ENCODE measurements at places on chromosomes 5 and 9. TPM values are rescaled to one million over a fixed set of nuclear protein-coding genes. Genes with fewer than 3 reads are reported as not detected.

GRCh38 chr5:166165596-166165995 lies 2125.8 kb upstream of the WWC1 start:
- DNase-seq = no peak

GRCh38 chr5:92652756-92653155 lies 928.3 kb downstream of the NR2F1-AS1 start:
- no peak for DNase-seq

GRCh38 chr9:18466101-18466500 lies 7.9 kb upstream of the ADAMTSL1 start:
- no peak for DNase-seq

GRCh38 chr5:167639273-167639672 lies 652.2 kb upstream of the WWC1 start:
- no peak for DNase-seq

GRCh38 chr5:34059977-34060376 lies 17.0 kb upstream of the C1QTNF3 start:
- DNase-seq = no peak

GRCh38 chr9:76592091-76592973 lies 133.3 kb downstream of the GCNT1 start:
- no peak for DNase-seq

- no peak for DNase-seq
Observed at GRCh38 chr5:54390015-54390414, 65.5 kb upstream of the HSPB3 start.

GRCh38 chr9:92494856-92495255 lies 12.6 kb upstream of the ASPN start:
- no peak for DNase-seq

DNA sequence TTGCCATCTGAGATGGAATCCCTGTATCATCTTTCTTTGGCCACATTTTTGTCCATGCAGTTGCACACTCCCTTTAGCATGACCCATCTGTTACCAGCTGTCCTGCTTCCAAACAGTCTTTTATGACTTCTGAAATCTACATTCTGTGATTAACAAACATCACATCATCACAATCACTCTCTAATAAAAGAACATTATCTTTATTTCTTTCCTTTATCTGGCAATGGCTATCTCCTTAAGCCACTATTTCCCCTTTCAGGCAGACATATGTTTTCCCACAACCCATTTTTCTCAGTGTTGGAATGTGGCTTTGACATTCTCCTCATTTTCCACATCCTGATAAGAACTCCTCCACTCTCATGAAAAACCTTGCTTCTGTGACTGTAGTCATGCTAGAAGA lies 141.0 kb downstream of the ST8SIA4 start:
- no peak for DNase-seq

DNA sequence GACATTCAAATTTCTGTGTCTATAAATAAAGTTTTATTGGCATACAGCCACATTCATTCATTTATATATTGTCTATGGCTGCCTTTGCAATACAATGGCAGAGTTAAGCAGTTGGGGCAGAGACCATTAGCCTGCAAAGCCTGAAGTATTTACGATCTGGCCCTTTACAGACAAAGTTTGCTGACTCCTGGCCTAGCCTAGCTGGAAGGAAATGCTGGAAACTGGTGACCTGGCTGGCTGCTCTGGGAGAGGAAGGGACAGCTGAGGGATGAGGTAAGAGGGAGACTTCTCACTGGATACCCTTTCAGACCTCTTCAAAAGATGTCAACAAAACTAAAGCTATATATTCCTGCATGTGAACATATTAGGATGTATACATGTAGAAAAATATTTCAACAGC lies 66.0 kb upstream of the PPARGC1B start:
- no peak for DNase-seq

- no peak for DNase-seq
Observed at GRCh38 chr9:20962536-20963225, 68.8 kb downstream of the HACD4 start.

- no peak for DNase-seq
Observed at GRCh38 chr5:64077589-64077988, 88.1 kb upstream of the RNF180 start.

DNA sequence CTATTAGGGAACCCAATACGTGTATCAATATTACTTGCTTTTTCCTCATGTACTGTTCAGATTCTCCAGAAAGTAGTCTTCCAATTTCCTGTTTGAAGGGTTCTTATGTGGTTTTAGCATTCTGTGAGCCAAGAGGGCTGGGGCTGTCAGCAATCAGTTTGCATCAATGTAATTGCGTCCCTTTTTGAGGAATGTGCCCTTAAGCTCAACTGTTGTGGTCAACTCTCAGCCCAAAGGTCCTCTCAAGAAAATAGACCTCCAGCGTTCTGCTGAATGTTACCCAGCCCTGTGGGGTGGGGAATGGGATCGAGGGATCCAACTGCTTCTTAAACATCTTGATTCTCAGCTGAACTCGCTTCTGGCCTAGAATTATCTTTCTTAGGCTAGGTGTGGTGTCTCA lies 43.8 kb upstream of the CDK20 start:
- no peak for DNase-seq

GRCh38 chr9:106878081-106878837 lies 15.3 kb downstream of the ZNF462 start:
- no peak for DNase-seq

DNA sequence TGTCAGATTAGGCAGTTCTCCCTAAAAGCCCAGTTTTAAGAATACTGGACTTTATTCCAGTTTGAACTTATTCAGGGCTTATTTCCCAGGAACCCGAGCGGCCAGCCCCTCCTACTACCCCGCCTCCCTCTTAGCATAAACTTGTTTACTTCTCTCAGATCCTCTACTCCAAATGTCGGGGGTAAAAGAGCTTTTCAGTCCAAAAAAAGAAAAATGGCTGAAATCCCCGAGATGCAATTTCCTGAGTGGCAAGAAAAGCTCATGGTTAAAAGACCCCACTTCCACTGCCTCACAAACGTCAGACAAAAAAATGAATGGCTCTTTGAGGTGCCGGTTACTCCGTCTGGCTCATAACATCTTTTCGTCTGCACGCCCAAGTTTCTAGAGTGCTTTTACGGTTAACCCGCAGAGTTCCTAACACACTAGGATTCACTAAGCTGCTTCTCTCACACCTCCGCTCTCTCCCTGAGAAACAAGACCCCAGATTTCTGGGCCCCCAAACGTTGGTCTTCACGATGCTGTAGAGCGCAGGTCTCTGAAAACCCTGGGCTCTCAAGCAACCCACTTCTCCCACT lies 402 bp downstream of the BRD8 start:
- no peak for DNase-seq

DNA sequence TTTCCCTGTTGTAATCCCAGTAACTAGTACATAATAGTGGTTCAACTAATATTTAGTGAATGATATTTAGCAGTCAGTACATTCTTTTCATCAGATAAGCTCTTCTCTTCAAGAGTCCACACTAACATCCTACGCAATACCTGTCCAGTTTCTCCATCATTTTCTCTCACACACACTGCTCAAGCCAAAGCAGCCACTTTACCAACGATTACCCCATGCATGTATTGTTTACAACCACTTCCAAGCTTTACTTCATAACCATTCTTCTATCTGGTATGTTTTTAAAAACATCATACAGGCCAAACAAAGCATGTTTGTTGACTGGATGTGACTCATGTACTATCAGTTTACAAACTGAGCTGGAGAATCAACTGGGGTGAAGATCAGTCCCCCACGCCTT lies 7.3 kb downstream of the UBTD2 start:
- DNase-seq = no peak

GRCh38 chr5:122741681-122742080 lies 33.2 kb upstream of the SNX2 start:
- DNase-seq = no peak

- no peak for DNase-seq
Observed at GRCh38 chr5:169094586-169095409, 206.1 kb downstream of the SLIT3 start.

DNA sequence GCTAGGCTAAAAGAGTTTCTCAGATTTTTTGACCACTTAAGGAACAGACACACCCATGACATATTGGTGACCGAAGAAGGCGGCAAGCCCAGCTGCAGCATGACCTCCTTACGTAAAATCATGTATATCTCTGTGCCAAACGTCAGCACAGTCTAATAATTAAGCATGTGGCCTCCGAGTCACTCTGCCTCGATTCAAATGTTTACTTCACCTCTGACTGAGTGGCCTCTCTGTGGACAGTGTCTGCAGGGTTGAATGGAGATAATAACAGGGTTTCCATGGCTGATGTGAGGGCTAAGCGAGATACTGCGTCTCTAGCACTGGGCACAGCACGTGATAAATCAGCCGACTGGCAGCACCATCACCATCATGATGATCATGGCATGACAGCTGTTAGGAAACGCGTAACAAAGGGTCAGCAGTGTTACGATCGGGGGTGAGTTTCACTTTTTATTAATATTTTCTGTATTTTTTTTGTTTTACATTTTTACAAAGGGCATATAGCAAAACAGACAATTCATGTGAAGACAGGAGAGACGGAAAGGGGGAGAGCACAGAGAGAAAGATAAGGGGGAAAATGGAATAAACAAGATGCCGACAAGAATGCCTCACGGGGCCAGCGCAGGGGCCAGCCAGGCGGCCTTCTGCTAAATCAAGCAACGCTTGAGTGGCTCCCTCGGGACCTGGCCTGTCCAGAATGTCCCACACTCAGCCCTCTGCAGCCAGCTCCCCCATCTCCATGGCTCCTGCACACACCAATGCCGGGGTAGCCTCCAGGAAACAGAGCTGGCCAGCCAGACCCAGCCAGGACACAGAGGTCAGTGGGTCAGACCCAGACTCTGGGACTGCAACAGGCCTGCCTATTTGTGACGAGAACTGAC lies 60.3 kb downstream of the ADAMTS2 start:
- peak; percentile 15 for DNase-seq

DNA sequence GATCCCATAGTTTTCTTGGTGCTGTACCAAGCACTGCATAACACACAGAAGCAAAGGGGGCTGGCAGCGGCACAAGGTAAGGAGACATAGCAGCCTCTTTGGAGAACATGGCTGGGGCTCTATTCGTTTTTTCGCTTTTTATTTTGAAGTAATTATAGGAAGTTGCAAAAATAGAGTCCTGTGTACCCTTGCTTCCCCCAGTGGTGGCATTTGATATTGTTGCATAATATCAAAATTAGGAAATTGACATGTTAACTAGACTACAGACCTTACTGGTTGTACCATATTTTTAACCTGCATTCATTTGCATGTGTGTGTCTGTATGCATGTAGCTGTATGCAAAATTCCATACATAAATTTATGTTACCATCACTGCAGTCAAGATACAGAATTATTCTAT lies 6.6 kb upstream of the UBQLN1 start:
- no peak for DNase-seq

- no peak for DNase-seq
Observed at GRCh38 chr9:88831713-88832407, 159.4 kb upstream of the S1PR3 start.

GRCh38 chr5:52491071-52491787 lies 296.5 kb upstream of the ITGA1 start:
- DNase-seq = no peak

The SLC6A7 gene
- total RNA-seq = 18.9 TPM

The TMEM8B gene
- total RNA-seq = 18.9 TPM

The CENPK gene
- 20.5 TPM for total RNA-seq

The SPINK4 gene
- total RNA-seq = 13.2 TPM

The GRXCR2 gene
- total RNA-seq = not detected

The FCN2 gene
- not detected for total RNA-seq

The ZNF454 gene
- total RNA-seq = 5.2 TPM

The PPP3R2 gene
- total RNA-seq = not detected

The NMUR2 gene
- total RNA-seq = not detected

The GFRA3 gene
- total RNA-seq = 0.77 TPM

The HAPLN1 gene
- 1.5 TPM for total RNA-seq

The GLRX gene
- total RNA-seq = 40.6 TPM

The TMC1 gene
- 0.19 TPM for total RNA-seq

The HAND1 gene
- total RNA-seq = 47.3 TPM
